ENCODE measurements at places on chromosomes 5 and 9.

GRCh38 chr9:129398961-129399633 is 221.0 kb upstream of the IER5L start:
- no peak overlapping the region for H3K4me3 ChIP-seq
- no peaks in the 10 kb centered on the region for H3K36me3 ChIP-seq
- H3K27me3 ChIP-seq: no peaks in the 10 kb centered on the region
- no peaks in the 10 kb centered on the region for H3K4me1 ChIP-seq

DNA sequence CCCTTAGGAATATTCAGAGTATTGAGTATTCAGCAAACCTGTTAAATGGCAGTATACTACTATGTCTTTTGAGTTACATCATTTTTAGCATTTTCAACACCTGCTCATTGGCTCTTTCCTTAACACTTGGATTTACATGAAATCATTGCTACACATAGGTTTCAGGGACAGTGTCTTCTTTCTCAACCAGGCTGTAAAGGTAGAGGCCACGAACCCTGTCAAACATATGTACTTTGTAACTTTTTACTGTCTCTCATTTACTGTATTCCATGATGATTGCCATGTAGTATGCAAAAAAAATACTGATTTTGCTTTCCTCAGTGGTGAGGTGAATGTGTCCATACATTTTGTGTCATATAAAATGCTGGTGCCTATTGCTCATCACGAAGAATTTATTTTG is 264.4 kb downstream of the SLCO4C1 start:
- no peak for DNase-seq
- H3K36me3 ChIP-seq: no peaks in the 10 kb centered on the region
- no peak overlapping the region for H3K4me3 ChIP-seq
- no peaks in the 10 kb centered on the region for H3K27me3 ChIP-seq
- no peaks in the 10 kb centered on the region for H3K4me1 ChIP-seq

- H3K4me1 ChIP-seq: peaks cover 7% of the 10 kb centered on the region
- no peaks in the 10 kb centered on the region for H3K27me3 ChIP-seq
- H3K4me3 ChIP-seq: no peak overlapping the region
- H3K27ac ChIP-seq: no peak overlapping the region
- no peaks in the 10 kb centered on the region for H3K36me3 ChIP-seq
Measured at GRCh38 chr5:33806738-33807442, 84.9 kb downstream of the ADAMTS12 start.

DNA sequence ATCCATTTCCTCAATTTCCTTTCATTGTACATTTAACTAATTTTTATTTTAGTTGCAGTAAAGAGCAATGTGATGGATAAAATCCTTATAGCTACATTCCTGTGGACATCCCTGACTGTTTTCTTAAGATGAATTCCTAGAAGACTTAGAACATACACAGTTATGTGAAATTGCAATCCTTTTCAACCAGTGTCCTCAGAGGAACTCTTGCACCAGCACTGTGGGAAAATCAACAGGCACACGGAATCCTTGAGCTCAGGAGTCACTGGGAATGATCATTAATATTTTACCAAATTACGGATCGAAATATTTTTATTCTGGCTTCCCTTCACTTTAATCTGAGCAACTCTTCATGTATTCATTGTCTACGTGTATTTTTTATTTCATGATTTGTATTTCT is 901.9 kb upstream of the WWC1 start:
- DNase-seq: no peak
- no peaks in the 10 kb centered on the region for H3K27me3 ChIP-seq
- no peaks in the 10 kb centered on the region for H3K36me3 ChIP-seq
- H3K27ac ChIP-seq: no peak overlapping the region
- H3K4me1 ChIP-seq: no peaks in the 10 kb centered on the region

DNA sequence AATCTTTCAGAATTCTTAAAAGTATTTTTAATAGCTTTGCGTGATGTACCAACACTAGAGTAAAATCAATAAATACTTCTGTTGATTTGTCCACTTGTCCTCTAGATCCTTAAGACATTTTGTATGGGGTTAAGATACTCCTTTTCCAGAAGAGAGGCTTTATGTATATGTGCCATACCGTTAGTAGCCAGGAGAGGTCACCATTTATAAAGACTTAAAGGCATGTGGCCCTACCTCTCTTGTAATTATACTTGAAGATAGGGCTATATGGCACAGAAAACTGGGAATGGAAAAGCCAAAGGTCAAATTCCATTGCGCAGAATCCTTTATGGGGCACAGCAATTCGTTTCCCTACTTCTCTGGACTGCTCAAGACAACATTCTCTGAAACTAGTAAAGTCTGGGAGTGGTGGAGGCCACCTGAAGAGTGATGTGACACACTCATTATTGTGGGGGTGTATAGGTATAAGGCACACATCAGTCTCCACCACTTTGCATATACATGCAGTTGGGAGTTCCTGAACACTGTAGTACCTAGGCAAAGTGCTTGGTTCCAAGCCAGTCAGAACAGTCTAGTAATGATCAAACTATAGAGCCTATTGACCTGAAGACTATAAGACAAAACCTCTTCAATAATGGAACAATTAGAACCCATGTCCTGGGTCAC is 140.1 kb upstream of the FBXL17 start:
- H3K36me3 ChIP-seq: no peaks in the 10 kb centered on the region
- H3K4me3 ChIP-seq: no peak overlapping the region
- no peaks in the 10 kb centered on the region for H3K27me3 ChIP-seq
- peaks cover 7% of the 10 kb centered on the region for H3K4me1 ChIP-seq
- H3K27ac ChIP-seq: no peak overlapping the region

- no peak overlapping the region for H3K27ac ChIP-seq
- H3K4me1 ChIP-seq: peaks cover 2% of the 10 kb centered on the region
- H3K4me3 ChIP-seq: no peak overlapping the region
- no peak for DNase-seq
- no peaks in the 10 kb centered on the region for H3K27me3 ChIP-seq
Measured at GRCh38 chr9:120312031-120312430, 267.9 kb downstream of the CDK5RAP2 start.

DNA sequence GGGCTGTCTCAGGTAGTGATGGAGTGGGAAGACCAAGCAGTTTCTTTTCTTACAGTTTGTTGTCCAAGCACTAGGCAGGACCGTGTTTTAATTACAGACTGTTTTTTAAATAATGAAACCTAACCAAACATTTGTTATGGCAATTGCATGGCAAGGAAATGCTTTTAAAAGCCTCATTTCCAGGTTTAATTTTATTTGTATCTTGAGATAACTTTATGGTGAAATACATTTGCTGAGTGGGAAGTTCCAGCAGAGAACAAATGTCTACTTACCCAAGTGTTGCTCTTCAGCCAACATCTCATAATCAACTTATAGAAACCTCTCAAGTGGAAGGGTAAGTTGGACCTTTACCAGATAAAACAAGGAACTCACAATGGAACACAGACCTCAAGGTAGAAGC is 11.8 kb upstream of the LHFPL2 start:
- no peak overlapping the region for H3K27ac ChIP-seq
- H3K4me3 ChIP-seq: no peak overlapping the region
- no peaks in the 10 kb centered on the region for H3K36me3 ChIP-seq
- DNase-seq: no peak
- H3K4me1 ChIP-seq: no peaks in the 10 kb centered on the region
- H3K27me3 ChIP-seq: no peaks in the 10 kb centered on the region

- no peaks in the 10 kb centered on the region for H3K27me3 ChIP-seq
- H3K27ac ChIP-seq: peak overlapping the region; percentile 58
- peaks cover 11% of the 10 kb centered on the region for H3K4me1 ChIP-seq
- no peak overlapping the region for H3K4me3 ChIP-seq
Measured at GRCh38 chr5:174571662-174572397, 152.6 kb upstream of the MSX2 start.

GRCh38 chr9:35001285-35001677 is 11.7 kb downstream of the DNAJB5 start:
- H3K36me3 ChIP-seq: peaks cover 9% of the 10 kb centered on the region
- no peaks in the 10 kb centered on the region for H3K27me3 ChIP-seq
- H3K4me1 ChIP-seq: peaks cover 17% of the 10 kb centered on the region
- H3K4me3 ChIP-seq: no peak overlapping the region

GRCh38 chr5:155689406-155689805 is 637.6 kb upstream of the SGCD start:
- H3K27me3 ChIP-seq: no peaks in the 10 kb centered on the region
- no peaks in the 10 kb centered on the region for H3K36me3 ChIP-seq
- H3K4me3 ChIP-seq: no peak overlapping the region

DNA sequence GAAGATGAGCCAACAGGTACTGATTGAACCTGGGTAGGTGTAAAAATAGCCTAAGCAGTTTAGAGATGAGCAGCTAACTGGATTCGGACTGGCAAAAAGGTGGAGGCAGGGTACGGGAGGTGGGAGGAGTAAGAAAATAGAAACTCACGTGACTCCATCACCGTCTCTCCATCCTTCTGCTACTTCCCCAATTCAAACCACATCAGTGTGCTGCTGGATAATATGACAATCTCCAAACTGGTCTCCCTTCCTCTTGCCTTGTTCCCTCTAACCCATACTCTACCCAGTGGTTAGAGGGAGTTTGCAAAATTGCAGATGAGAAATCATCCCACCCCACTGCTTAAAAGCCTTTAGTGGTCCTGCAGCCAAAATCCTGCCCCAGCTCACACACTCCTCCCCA is 42.7 kb downstream of the RIGI start:
- no peaks in the 10 kb centered on the region for H3K4me1 ChIP-seq
- no peak overlapping the region for H3K27ac ChIP-seq
- H3K36me3 ChIP-seq: peaks cover 3% of the 10 kb centered on the region
- no peak for DNase-seq

DNA sequence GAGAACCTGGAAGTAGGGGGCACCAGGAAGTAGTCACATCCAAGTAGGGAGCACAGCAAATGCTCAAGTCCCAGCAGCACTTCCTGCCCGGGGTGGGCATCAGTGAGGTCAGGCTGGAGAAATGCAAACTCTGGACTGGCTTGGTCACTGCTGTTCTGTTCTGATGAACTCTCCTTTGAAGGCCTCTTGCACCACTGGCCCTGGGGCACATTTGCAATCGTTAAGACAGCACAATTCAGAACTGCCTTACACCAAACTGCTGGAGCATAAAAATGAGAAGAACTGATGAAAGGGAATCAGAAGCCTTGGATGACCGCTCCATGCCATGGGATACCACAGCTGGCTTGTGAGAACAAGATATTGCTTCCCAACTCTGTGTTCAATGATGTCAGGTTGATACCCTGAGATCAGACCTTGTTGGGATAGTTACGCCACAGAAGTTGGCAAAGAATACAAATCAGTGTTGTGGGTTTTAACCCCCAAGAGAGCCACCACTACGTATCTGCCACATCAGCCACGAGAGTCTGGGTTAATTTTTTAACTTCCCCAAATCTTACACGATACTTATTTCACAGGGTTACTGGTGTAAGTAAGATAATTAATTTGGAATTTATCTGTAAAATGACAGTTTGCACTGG is 42.3 kb upstream of the ZSWIM6 start:
- H3K27ac ChIP-seq: peak overlapping the region; percentile 42
- H3K4me1 ChIP-seq: peaks cover 23% of the 10 kb centered on the region
- no peak overlapping the region for H3K4me3 ChIP-seq

GRCh38 chr9:35728041-35728971 is 3.7 kb downstream of the TLN1 start:
- H3K4me3 ChIP-seq: no peak overlapping the region
- DNase-seq: peak; percentile 98
- H3K27ac ChIP-seq: peak overlapping the region; percentile 84
- peaks cover 34% of the 10 kb centered on the region for H3K4me1 ChIP-seq

GRCh38 chr9:26054600-26055520 is 376.6 kb upstream of the TUSC1 start:
- H3K4me3 ChIP-seq: no peak overlapping the region
- no peaks in the 10 kb centered on the region for H3K36me3 ChIP-seq
- DNase-seq: no peak
- no peaks in the 10 kb centered on the region for H3K27me3 ChIP-seq
- H3K4me1 ChIP-seq: no peaks in the 10 kb centered on the region
- no peak overlapping the region for H3K27ac ChIP-seq

DNA sequence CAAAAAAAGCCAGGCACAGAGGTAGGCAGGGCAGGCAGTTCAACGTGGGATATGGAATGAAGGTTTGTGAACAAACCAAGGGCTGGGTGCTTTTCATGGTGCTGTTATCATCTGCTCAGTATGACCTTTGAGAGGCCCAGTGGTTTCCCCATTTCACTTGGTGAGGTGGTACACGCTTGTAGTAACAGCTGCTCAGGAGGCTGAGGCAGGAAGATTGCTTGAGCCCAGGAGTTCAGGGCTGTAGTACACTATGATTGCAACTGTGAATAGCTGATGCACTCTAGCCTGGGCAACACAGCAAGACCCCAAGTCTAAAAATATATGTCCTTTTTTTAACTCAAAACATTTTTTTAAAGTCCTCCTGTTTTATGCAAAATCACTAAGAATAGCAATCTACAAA is 174.8 kb downstream of the ENC1 start:
- no peaks in the 10 kb centered on the region for H3K4me1 ChIP-seq
- no peak for DNase-seq
- no peak overlapping the region for H3K27ac ChIP-seq
- H3K4me3 ChIP-seq: no peak overlapping the region
- no peaks in the 10 kb centered on the region for H3K27me3 ChIP-seq

DNA sequence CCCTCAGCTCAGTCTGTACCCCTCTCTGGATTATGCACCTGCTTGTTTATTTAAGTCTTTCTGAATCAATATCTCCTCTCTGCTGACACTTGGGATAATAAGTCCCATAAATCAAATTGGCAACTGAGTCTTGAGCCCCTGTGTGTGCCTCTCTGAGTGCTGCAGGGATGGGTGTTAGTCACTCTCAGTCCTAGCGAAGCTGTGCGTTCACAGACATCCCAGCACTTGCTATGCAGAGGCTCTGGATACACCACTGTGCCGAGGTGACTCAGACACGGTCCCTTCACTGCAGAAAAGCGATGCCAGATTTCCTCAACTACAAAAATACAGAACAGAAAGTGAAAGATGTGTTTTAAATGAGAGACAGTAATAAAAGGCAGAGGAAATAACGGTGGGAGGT is 4.1 kb upstream of the KCNMB1 start:
- DNase-seq: no peak
- H3K27ac ChIP-seq: no peak overlapping the region
- no peak overlapping the region for H3K4me3 ChIP-seq
- peaks cover 4% of the 10 kb centered on the region for H3K4me1 ChIP-seq

- H3K4me1 ChIP-seq: no peaks in the 10 kb centered on the region
- no peak for DNase-seq
- H3K4me3 ChIP-seq: no peak overlapping the region
- H3K27ac ChIP-seq: no peak overlapping the region
Measured at GRCh38 chr9:137717776-137718327, 99.0 kb downstream of the EHMT1 start.

- no peak overlapping the region for H3K4me3 ChIP-seq
- H3K36me3 ChIP-seq: no peaks in the 10 kb centered on the region
- no peak overlapping the region for H3K27ac ChIP-seq
- no peaks in the 10 kb centered on the region for H3K4me1 ChIP-seq
- no peaks in the 10 kb centered on the region for H3K27me3 ChIP-seq
Measured at GRCh38 chr5:135596157-135596763, 17.5 kb upstream of the CXCL14 start.
